ENCODE measurements at places on chromosomes 1 and 21.

- DNase-seq: no peak
Observed at GRCh38 chr1:9275161-9275560, 17.5 kb upstream of the SPSB1 start.

GRCh38 chr1:172944931-172945330 lies 105.8 kb downstream of the TNFSF18 start:
- DNase-seq: no peak

DNA sequence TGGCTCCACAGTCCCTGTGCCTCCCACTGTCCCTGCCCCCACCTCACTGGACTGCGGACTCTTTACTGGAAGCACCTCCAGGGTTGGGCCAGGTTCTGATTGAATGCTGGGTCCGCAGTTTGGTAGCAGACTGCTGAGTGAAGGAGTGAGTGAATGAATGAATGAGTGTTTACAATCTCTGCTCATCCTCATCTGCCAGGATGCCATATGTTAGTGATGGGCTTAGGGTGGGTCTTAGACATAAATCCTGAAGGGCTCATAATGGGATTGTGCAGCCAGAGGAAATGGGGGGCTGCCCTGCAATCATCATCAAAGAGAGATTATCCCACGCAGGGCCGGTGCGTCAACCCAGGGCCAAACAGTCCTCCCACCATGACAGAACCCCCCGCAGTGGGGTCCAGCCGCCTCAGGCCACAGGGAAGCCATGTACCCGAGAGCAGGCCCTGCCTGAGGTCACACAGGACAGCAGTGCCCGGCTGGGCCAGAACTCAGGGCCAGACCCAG lies 26.1 kb downstream of the SLC1A7 start:
- DNase-seq: no peak

DNA sequence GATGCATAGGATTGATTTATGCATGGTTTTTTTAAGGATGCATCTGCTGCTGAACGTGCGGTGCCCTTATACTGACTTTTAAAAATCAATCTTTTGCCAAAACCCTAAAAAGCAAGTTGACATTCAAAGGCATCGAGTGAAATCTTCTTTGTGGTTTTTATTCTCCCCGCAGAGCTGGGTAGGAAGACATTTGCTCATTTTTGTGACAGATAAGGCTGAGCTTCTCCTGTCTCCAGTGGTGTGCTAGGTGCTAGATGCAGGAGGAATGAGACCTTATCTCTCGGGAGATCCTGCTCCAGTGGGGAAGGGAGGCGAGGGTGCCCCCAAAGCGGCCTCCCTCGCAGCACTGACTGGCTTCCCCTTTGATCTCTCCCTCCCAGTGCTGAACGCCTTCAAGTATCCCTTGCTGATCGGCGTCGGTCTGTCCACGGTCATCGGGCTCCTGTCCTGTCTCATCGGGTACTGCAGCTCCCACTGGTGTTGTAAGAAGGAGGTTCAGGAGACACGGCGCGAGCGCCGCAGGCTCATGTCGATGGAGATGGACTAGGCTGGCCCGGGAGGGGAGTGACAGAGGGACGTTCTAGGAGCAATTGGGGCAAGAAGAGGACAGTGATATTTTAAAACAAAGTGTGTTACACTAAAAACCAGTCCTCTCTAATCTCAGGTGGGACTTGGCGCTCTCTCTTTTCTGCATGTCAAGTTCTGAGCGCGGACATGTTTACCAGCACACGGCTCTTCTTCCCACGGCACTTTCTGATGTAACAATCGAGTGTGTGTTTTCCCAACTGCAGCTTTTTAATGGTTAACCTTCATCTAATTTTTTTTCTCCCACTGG lies 14.9 kb upstream of the CD101 start:
- DNase-seq: peak; percentile 38

- no peak for DNase-seq
Observed at GRCh38 chr1:87812871-87813577, 484.3 kb downstream of the LMO4 start.

GRCh38 chr1:11697188-11697892 lies 5.8 kb downstream of the DRAXIN start:
- DNase-seq: no peak

GRCh38 chr1:68232289-68233148 lies at the start of gene WLS:
Gene WLS (minus strand): TSS chr1:68232523. CDS start chr1:68232299, 224 bp downstream.
- DNase-seq: no peak

GRCh38 chr1:95668165-95668564 lies 434.2 kb downstream of the RWDD3 start:
- DNase-seq: no peak

Measured in stimulated activated CD4-positive, alpha-beta T cell treated with anti-CD3 and anti-CD28 coated beads, Interleukin-1b, Interleukin-23, amount 100 ng/mL, for 4 hours (primary cell).